ENCODE measurements at places on chromosomes 11 and 22.
A peak's percentile ranks its signal among the peaks of the same experiment; 100 is the strongest.

DNA sequence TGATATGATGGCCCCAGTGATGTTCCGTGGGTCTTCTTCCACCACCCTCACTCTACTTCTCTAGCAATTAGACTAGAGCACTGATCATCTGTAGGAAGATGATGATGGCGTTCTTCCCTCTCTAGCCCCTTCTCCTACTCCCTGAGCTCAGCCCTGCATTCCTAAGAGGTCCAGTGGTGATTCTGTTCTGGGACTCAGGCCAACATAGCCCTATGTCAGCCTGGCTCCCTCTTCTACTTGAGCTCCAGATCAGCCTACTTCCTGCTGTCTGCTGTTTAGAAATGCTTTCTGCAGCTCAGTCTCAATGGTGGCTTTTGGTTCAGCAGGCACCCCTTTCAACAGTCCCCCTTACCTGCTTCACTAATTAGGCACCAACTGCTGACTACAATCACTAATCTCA lies 86.1 kb upstream of the ZBED5 start:
- DNase-seq: no peak

- no peak for DNase-seq
Observed at GRCh38 chr22:29814003-29814402, 24.1 kb downstream of the ASCC2 start.

DNA sequence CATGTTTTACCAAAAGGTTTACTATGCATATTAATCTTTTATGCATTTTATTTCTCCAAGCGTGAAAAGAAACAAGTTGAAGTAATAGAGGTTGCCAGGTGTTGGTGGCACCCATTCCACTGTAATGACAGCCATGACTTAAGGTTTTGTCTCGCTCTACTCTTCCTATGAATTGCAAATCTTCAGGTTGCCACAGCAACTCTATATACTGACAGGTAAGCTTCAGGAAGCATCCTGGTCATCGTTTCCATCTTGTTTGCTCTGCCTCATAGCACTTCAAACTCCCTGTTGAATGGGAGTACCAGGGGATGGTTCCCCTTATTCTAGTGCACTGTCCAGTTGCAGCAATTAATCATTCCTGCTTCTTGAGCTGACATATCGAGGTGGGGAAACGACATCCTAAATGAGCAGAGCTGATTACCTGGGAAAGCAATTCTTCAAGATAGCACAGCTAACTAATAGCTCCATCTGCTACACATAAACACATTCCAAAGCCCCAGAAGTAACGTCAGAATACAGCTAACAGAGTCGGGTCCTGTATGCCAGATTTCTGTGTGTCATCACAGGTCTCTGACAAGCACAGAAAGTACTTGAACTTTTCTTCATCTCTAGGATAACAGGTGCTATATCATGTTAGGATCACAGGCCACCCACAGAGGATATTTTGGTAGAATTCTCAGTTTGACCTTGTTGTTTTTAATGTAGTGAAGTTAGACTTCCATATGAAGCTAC lies 80.3 kb downstream of the CADM1 start:
- no peak for DNase-seq

DNA sequence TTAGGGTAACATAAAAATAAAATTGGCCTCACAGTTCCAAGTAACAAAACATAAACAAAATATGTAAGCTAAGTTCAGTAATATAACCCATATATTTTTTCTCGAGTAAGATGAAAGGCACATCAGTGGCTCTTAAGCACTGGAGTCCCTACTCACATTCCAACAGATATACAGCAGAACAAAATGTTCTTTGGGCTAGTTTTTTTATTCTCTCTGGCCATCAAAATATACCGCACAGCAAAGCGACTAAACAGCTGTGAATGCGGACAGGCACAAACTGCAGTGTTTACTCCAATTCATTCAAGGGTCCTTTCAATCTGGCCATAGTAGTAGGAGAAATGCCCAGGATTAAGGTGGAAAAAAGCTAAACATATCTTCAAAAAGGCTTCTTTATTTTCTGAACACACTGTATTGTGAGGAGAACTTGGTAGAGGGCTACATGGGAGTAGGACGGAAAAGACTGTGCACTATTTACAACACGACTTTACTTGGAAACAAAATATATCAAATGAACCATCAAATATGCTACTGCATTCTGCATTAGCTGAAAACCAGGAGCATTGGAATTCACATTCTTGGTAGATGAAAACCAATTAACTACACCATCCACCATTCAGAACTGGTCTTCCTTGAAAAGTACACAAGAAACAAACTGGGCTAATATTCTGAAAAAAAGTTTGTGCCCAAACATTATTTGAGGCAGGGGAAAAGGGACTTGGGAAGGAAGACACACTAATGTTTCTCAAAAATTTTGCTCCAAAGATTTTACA lies 4.4 kb downstream of the CDON start:
- no peak for DNase-seq

- no peak for DNase-seq
Observed at GRCh38 chr11:35963911-35964310, 20.0 kb downstream of the LDLRAD3 start.

DNA sequence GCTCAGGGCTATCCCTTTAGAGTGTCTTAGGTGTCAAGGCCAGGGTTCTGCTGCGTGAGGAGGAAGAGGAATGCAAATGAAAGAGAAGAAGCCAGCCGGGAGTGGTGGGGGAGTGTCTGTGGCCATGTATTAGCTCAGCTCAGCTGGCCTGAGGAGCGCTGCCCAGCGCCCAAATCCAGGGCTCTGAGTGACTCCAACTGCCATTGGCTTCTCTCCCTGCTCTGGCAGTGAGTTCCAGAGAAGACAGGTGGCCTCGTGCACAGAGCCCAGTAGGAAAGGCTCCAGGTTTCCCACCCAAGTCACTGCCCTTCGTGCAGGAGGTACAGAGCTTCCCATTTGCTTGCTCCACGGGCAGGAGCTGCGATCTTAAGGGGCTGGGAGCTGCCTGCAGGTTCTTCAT lies 302.0 kb downstream of the KIRREL3 start:
- DNase-seq: no peak

DNA sequence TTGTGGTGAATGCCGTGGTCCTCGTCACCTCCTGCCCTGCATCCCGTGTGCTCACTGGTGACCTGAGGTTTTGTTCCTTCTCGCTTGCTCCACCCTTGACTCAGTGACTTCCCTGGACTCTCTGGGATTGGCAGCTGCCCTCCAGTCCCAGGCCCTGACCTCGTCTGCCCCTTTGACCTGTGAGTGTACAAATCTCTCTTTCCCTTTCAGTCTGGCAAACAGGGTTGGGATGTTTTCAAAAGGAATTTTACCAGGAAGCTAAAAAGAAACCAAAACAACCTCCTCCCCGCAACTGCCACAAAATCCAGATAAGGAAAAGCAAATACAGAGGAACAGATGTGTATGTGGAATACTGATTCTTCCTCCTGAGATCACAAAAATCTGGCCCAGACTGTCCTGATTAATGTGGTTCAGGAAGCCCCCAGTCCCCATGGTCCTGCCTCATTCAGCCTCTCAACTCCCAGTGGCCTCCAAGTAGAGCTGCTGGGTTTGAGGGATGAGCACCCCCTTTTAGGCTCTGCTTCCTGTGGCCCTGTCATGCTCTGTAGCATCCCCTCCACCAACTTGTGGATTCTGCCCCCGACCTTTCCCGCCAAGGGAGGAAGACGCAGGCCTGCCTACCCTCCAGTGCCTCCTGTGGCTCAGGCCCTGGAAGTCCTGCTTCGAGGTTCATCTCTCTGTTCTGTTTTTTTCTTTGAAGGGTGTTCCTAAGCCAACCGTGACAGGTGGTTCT lies 15.2 kb downstream of the ROBO4 start:
- no peak for DNase-seq

DNA sequence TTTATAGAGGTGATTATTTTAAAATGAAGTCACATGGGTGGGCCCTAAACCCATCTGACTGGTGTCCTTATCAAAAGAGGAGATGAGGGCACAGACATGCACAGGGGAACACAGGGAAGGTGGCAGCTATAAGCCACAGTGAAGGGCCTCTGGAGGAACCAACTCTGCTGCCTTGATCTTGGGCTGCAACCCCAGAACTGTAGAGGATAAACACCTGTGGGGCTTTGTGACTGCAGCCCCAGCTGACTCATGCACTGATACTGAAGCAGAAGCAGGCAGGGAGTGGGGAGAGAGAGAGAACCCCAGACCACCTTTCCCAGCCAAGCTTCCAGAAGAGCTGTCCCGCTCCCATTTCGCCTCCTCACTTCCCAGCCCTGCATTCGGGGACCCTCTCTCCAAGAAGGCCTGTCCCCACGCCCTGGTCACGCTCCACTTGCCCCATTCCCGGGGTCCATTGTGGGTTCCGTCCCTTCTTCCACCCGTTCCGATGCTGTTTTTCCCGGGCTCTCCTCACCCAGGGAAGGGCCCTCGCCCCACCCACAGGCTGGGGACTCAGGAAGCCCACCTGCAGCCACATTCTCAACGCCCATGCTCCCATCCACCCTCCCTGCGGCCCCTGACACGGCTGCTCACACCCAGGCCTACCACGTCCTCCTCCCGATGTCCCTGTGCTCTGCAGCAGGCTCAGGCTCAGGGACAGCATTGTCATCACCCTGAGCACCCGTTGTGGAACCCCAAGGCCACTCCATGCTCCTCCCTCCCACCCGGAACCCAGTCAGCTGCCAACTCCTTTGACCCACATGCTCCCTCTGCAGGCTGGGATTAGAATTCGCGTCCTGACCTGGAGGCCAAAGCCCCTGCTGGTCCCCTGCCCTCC lies 90.8 kb upstream of the SHANK2 start:
- peak; percentile 8 for DNase-seq

- DNase-seq: no peak
Observed at GRCh38 chr22:24983151-24983550, 30.6 kb downstream of the KIAA1671 start.

GRCh38 chr22:46911346-46911745 lies 148.9 kb downstream of the TBC1D22A start:
- DNase-seq: no peak

GRCh38 chr11:3058753-3059664 lies 1.8 kb upstream of the CARS1 start:
- no peak for DNase-seq

DNA sequence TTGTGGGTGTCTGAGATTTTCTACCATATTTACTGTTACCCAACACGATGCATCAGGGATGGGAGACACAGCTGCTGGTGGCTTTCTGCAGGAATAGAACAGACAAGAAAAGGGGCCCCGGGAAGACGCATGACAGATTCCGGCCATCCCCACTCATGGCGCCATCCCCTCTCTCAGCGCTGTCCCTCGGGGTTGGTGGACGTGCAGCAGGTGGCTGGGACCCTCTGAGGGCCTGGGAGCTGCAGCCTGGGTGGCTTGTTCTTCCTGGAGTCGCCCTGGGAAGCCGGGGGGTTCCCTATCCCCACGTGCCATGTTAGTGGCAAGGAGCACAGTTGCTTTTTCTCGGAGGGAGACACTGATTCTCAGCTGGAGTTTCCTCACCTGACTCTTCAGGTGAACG lies 1123.3 kb downstream of the BRD1 start:
- no peak for DNase-seq

- no peak for DNase-seq
Observed at GRCh38 chr22:26086359-26086758, 82.9 kb upstream of the SEZ6L start.

GRCh38 chr11:125170510-125171031 lies 6.0 kb downstream of the PKNOX2 start:
- DNase-seq: no peak

DNA sequence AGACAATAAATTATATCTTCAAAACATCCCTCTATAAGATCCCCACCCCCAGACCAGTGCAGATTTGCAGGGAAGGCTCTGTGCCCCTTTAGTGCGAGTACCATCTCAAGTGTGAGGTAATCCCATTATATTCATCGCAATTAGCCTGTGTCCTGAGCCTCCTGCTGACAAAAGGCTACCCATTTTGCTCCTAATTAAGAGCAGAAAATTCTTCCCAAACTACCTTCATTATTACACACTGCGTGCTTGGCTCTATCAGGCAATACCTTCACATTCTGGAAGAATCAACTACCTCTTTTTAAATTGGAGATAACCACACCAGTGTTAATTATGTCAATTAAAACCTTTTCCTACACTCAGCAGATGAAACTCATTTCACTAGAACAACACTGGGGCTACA lies 1133.4 kb upstream of the CCDC90B start:
- DNase-seq: no peak

DNA sequence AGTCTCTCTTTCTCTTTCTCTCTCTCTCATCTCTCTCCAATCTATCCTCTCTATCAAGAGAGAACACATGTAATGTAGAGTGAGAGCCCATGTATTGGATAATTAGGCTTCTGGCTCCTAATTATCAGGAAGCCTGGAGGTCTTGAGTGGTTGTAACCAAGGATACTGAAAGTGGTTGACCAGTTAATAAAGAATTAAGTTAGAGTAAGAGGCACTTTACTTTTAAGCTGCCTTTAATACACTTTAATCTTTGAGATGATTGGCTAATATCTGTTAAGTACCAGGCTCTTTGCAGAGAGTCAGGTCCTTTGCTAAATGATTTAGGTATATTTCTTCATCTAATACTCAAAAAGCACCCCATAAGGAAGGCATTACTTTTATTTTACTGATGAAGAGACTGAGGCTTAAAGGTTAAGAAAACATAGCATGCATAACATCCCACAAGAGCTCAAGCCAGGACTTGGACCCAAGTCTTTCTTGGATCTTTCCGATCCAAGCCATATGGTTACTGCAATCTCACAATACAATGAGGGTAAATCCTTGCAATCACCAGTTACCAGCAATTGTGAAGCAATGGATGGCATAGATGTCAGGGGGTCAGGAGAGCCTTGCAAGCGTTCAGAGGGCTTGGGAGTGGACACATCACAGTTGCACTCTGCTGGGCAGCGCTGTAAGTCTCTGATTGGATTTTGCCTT lies 22.1 kb downstream of the CD44 start:
- DNase-seq: no peak

- no peak for DNase-seq
Observed at GRCh38 chr11:47979378-47980087, 826 bp upstream of the PTPRJ start.

DNA sequence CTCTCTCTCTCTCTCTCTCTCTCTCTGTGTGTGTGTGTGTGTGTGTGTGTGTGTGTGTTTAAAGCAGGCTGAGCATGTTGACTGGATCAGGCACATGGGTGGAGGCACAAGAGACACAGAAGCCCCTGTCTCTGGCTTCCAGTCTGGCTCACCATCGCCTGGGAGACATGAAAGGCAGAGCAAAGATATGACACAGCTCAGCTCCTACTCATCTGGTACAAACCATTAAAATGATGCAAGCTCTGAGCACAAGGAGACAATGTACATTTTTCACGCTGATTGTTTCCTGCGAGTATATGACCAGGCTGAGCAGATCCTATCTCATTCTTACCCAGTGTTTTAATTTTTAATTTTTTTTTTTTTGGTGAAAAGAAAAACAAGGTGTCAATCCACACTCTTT lies 9.5 kb downstream of the SLC6A5 start:
- no peak for DNase-seq

GRCh38 chr22:34797826-34798225 lies 268.1 kb upstream of the ISX start:
- DNase-seq: no peak

DNA sequence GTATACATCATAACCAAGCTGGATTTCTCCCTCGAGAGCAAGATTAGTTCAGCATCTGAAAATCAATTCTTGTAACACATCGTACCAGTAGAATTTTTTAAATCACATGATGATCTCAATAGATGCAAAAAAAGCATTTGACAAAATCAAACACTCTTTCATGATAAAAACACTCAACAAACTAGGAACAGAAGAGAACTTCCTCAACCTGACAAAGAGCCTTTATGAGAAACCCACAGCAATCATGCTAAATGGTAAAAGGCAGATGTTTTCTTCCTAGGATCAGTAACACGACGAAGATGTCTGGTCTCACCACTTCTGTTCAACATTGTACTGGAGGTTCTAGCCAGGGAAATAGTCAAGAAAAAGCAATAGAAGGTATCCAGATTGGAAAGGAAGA lies 34.1 kb upstream of the TMPRSS4 start:
- DNase-seq: no peak

Measured in stimulated activated CD4-positive, alpha-beta T cell treated with anti-CD3 and anti-CD28 coated beads, Interleukin-4, amount 100 ng/mL, for 1 hour (primary cell).